Effector memory CD4-positive, alpha-beta T cell (primary cell): ENCODE measurements at places on chromosomes 12 and 14.
A peak's percentile ranks its signal among the peaks of the same experiment; 100 is the strongest.

DNA sequence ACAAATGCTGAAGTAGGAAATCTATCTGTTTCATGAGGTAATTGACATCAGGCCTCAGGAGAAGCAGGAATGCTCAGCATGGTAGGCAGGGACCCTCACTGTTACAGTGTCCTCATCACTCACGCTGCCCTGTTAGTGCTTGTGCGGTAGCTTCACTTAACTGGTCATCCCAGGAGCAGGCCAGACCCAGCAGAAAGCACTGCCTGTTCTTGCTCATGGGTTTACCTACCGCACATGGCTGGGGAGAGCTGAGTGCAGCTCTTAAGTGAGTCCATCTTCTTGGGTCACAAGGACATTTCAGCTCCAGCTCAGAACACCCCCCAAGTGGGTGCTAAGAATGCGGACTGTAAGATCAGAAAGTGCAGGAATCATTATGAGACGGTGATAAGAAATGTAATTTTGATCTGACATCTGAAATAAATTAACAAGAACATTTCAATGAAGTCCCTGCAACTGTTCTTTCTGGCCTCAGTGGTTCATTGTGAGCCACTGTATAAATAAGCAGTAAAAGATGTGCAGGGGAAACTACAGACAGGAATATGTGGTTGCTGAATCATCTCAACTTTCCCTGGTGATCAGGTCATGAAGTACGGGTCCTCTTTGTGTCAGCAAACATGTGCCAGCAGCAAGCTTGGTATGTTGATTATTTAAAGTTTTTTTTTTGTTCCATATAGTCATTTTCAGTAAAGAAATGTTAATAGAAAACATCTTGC is 757.7 kb upstream of the TMEM132C start:
- DNase-seq, result no peak

DNA sequence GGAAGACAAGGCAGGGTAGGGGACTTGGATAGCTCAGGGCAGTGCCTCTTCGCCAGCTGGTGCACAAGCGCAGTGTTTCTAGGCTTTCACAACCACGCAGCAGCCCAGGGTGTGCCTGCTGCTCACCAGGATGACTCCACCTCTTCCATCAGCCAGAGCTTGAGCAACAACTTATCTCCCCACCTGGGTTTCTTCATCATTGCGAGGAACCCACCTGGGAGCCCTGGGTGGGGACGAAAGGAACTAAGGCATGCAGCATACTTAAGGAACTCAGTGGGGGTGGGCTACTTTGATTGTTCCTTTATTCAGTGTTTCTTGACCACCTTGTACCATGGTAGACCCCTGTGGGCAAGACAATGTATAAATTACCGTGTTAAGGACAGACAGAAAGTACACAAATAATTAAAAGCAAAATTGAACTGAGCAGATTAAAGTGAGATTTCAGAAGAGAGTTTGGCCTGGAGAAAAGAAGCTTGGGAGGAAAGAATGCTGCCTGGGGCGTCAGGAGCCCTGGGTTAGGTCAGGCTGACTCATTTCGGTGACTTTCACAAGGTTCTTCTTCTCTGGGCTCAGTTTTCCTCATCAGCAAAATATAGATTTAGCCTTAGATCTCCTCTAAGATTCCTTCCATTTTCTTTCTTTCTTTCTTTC is 22.9 kb downstream of the KRT18 start:
- no peak for DNase-seq

DNA sequence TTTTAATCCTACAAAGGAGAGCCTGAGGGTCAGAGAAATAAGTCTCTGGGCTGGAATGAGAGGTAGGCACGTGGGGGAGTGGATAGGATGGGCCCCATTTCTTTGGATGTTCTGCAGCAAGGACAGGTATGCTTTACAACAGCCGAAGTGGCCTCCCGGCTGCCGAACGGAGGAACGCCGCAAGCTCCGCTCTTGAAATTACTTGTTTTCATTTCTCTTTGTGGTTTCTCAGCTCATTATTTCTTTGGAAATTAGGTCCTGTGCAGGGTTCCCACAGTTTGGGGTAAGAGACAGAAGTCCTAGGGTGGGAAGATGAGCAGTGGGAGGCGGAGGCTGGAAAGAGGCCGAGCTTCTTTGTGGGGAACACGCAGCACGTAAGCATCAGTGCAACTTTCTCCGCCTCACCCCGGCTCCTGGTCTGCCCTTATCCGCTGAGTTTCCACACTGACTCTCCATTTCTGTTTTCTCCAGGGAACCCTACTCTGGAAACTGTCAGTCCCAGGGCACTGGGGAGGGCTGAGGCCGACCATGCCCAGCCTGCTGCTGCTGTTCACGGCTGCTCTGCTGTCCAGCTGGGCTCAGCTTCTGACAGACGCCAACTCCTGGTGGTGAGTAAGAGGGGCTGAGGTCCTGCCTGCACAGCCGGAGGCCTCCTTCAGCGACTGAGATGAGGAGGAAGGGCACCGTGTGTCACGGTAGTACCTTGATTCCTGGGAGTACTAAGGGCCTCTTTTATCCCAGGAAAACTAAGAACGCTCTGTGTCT is 2.0 kb downstream of the WNT5B start:
- no peak for DNase-seq

- no peak for DNase-seq
These were observed 9.2 kb downstream of the KTN1 start for GRCh38 chr14:55589171-55589570.

DNA sequence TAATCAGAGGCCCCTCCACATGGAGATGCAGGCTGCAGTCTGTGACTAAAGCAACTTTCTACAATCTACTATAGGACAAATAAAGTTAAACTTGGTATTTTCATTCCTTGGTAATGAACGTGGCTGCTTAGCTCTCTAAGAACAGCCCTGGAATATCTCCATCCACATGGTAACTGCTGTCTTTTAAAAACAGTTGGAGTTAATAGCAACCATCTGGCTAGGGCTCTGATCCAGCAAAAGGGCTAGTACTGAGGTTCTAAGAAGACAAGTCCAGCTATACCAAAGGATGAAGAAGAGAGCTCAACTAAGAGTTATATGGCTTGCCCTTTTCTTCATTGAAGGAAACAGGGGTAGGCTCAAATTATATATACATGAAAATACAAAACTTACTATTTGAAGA is 920.1 kb downstream of the FLRT2 start:
- DNase-seq, result no peak

DNA sequence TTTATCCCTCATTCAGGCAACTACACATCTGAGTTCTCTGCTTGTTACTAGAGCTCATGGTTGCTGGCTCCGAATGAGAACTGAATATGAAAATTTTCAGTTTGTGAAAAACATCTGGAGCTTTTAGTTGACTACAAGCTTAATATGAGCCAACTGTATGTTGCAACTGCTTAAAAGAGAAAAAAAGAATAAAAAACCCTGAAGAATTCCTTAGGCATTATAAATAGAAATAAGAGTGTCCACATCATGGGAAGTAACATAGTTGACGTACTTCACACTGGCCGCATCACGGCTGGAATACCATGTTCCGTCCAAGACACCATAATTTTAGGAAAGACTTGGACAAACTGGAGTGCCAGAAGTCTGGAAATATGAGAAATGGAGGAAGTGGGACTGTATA is 57.9 kb downstream of the PDE3A start:
- DNase-seq, result no peak

DNA sequence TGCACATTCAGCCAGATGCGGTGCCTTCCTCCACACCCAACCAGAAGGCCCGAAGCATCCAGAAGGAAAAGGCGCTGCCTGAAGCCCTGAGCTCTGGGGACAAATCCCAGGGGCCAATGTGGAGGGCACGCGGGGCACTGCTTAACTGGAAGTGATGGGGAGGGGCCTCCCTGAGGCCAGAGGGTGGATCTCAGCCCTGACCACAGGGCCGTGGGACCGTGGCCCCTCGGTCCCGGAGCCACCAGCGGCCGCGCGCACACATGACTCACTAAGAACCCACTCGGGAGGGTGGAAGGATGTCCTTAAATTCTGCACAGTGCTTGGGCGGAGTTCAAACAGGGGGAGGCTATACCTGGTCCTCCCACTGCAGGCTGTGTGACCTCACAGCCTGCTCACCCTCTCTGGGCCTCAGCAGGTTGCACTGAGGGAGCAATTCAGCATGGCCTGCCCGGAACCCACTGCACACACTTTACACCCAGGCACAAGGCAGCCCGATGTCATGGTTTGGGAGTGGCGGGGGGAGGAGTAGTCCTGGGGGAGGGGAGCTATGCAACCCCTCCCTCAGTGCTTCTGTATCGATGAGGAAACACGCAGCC is 89.5 kb downstream of the RFLNA start:
- no peak for DNase-seq

DNA sequence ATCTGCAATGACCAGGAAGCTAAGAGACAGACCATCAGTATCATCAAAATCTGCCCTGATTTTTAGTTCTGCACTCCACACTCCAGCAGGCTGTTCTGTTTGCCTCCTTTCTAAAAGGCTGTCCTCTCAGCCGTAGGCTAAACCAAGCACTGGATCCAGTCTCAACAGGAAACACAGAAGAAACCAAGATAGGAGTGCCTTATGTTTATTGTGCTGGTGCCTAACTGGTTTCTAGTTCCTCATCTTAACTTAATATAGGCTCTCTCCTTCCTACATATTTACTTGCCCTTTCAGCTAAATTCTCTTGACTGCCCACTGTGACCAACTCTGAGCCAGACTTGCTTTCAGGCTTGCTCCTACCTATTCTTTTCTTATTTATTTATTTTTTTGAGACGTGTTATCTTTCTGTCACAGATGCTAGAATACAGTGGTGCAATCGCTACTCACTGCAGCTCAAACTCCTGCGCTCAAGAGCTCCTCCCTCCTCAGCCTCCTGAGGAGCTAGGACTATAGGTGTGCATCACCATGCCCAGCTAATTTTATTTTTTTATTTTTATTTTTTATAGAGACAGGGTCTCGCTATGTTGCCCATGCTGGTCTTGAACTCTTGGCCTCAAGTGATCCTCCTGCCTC is 30.8 kb downstream of the GALNT4 start:
- no peak for DNase-seq

- DNase-seq, result no peak
These were observed 31.3 kb downstream of the RILPL1 start for GRCh38 chr12:123502163-123502704.

GRCh38 chr14:103296007-103296406 is 38.0 kb upstream of the EIF5 start:
- no peak for DNase-seq

DNA sequence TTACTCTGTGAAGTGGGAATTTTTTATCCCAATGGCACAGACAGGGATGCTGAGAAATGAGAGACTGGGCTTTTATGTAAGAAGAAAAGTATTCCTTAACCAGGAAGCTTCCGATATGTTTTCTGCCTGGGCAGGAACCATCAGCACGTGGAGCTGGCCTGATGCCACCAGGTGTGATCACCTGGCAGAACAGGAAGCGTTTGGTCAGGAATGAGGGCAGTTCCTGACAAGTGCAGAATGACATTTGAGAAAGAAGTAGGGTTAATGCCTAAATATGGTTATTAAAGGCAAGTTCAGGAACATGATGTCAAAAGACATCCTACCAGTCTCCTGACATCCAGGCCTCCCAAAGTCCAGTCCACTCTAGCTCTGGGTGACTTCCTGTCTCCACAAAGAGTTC is 210.3 kb downstream of the NUAK1 start:
- no peak for DNase-seq

DNA sequence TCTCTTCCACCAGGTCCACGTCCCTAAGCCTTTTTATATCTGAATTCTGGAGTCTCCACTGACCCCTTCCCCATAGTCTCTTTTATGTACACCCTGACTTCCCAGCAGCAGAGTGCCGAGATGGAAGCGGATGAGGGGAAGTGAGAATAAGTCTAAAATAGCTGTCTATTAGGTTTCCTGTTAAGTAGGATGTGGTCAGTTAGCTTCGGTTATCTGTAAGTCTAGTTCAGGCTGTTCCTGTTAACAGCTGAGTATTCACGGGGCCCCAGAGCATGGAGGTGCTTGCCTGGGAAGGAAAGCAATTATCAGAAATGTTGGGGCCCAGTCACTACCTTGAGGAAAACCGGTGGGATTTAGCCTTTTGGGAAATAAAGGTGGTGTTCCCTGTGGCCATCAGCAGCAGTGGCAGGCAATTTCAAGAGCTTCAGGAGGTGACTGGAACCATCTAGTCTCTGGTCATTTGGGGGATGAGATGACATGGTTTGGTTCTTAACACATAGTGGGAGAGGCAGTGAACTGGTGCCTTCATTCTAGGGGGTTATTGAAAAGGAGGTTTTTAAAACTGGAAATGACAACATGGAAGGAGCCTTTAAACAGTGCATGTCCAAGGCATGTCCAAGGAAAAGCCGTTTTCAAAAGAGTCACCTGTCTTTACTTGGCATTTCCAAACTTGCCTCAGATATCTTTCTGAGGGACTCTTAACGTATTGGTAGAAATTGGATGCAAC is 21.8 kb downstream of the CHST11 start:
- peak; percentile 29 for DNase-seq

DNA sequence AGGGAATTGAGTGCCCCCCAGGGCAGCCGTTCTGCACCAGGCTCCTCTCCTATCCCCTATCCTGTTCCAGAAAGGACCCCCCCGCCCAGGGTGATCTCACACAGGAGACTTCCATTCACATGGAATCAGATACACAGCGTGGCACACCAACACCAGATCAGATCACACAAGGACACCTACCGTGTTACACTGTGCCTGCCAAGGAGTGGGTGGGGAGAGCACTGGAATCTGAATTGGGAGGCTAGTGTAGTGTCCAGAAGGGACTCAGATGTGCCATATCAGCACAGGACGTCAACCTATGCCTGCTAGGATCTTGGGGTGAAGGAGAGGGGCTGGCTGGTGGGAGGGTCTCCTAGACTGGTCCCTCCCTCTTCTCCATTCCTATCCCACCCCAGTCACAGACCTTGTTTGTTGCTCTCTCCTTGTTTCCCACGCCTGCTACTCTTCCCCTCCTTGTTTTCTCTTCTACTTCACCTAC is 2.3 kb downstream of the PTMS start:
- no peak for DNase-seq

DNA sequence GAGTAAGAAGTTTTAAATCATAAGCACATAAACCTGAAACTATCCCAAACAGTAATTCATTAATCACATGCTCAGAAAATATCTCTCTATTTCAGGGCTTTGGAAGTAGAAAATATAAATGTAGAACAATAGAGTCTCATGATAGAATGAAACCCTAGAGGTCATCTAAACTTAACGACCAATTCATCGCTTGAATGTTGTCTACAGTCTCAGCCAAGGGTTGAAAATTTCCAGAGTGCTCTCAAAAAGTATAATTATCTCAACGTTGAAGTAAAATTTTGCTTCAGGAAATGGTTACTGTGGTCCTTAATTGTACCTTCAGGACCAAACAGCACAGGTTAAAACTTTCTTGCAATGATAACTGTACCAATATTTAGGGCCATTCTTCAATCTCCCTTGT is 1053.6 kb upstream of the SEL1L start:
- DNase-seq, result no peak

- no peak for DNase-seq
These were observed 116.0 kb upstream of the NCOR2 start for GRCh38 chr12:124683152-124684124.

GRCh38 chr12:27965966-27966365 is 6.6 kb downstream of the PTHLH start:
- DNase-seq, result no peak

- DNase-seq, result no peak
These were observed 33.8 kb downstream of the SAMD4A start for GRCh38 chr14:54600717-54601109.

DNA sequence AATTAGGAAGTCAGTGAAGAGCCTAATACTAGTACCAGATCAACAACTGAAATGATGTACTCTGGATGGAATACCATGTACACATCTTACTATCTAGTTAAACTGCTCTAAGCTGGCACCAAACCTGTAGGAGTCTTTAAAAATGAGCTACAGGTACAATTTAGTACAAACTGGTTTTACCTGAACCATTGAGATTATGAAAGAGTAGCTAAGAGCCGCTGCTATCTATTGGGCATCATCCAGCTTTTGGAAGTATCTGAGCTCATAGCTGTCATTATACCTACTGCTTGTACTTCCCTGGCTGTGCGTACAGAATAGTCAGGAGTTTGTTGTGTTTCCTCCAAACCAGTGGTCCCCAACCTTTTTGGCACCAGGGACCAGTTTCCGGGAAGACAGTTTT is 12.4 kb downstream of the TBC1D30 start:
- DNase-seq, result no peak
